ENCODE measurements at places on chromosomes 2 and 18.

DNA sequence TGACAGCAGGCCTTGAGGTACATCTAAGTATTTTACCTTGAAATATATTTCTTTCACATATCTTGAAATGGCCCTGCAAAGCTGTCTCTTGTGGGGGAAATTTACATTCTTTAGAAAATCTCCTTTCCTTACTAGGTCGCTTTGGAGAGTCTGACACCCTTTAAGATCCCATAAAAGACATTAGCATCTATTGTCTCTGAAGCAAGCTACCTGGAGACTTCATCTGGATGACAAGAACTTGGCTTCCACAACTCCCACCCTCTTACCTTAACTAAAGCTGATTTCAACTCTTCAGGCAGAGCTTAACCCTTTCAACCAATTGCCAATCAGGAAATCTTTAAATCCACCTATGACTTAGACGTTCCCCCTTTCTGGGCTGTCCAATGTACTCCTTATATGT is 219.3 kb downstream of the PIEZO2 start:
- DNase-seq = no peak

- no peak for DNase-seq
Measured at GRCh38 chr2:6564326-6564725, 301.4 kb downstream of the CMPK2 start.

GRCh38 chr2:227117852-227118251 is 46.2 kb downstream of the COL4A4 start:
- no peak for DNase-seq

DNA sequence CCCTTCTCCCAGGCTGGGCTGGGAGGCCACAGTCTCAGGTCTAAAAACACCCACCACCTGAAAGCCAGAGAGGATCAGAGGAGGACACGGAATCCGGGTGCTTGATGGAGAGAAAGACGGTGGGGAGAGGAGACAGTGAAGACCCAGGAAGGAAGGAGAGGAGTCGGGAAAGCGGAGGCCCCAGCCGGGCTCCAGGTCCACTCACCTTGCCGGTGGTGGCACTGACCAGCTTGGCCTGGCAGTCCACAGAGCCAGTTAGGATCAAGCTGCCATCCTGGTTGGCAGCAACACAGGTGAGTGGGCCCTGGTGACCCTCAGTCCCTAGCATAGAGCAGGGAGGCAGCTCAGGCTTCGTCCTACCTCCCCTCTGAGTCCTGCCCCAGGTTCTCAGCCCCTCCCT is 4.3 kb downstream of the AAMP start:
- no peak for DNase-seq

GRCh38 chr2:1694371-1695271 is 49.7 kb downstream of the PXDN start:
- DNase-seq = no peak

GRCh38 chr18:78790511-78790910 is 189.1 kb upstream of the SALL3 start:
- no peak for DNase-seq

- no peak for DNase-seq
Measured at GRCh38 chr2:19119326-19120001, 239.0 kb downstream of the OSR1 start.

DNA sequence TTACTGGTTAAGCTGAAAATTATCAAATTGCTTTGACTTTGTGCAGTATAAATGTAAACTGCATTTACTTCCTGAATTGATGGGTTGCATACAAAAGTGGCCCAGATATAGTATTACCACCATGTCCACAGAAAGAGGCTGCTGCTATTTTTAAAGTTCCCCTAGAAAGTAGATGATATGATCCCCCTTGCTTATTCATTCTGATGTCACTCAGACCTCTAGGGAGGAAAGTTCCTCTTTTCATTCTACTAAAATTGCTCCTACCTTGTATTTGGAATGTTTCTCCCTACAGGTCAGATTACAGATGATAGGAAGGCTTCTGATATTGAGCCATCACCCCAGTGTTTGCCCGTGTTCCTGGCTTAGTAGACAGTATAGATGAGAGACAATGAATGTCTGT is 247.6 kb upstream of the TNP1 start:
- no peak for DNase-seq

DNA sequence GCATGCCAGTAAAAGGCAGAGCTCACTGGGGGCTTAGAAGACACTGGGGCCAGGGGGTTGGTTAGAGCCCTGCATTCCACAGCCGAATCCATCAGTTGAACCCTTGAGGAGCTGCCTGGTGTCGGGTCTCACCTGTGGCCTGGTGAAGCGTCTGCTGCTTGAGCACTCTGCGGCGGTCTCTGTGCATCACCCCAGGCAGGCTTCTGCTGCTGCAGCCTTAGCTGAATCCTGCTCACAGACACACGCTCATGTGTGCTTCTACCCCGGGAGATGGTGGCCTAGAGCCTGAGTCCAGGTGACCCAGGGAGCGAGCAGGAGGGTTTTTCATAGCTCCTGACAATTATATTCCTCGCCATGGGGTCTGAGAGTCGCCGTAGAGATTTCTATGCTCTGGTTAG is 192.1 kb downstream of the MGAT5 start:
- no peak for DNase-seq

DNA sequence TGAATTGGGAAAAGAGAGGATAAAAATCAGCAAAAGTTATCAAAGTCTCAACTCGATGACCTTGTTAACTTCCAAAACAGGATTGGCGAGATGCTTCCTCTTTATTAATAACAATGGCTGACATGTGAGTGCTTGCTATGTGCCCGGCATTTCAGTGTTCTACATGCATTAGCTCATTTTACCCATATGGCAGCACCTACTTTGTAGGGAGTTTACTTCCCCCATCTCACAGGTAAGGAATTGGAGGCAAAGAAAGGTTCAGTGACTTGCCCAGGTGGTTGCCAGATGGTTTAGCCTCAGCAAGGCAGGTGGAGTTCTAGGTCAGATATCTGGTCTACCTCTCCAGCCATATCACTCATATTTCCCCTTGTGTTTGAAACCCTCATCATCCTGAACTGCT is 12.4 kb downstream of the TFCP2L1 start:
- no peak for DNase-seq

- DNase-seq = no peak
Measured at GRCh38 chr2:141704541-141704940, 426.3 kb downstream of the LRP1B start.

DNA sequence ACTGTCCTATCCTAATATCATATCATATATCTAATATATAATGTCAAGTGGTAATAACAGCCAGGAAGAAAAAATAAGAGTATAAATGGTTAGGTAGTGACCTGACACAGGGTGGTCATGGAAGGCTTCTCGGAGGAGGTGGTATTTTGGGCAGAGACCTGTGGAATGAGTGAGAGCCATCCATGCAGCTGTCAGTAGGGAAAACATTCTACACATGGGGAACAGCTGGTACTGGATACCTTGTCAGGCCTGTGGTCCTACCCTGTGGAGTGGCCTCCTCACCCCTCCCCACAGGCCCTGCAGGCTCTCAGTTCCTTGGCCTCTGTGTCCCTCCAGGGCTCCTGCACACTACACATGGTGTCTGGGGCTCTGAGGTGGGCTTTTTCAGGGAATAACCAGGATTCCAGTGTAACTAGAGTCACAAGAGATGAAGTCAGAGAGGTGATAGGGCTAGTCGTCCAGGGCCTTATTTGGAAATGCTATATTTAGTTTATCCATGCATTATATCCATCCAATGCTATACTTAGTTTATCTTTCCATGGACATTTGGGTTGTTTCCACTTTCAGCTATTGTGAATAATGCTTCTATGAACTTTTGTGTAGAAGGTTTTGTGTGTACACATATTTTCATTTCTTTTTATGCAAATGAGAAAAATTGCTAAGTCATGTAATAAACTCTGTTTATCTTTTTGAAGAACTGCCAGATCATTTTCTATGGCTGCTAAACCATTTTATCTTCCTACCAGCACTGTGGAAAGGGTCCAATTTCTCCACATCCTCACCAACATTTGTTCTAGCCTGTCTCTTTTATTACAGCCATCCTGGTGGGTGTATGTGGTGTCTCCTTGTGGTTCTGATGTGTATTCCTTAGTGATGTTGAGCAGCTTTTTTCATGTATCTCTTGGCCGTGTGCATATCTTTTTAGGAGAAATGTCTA is 75.6 kb downstream of the TPGS2 start:
- no peak for DNase-seq

- no peak for DNase-seq
Measured at GRCh38 chr2:19851116-19851695, 50.6 kb downstream of the TTC32 start.

DNA sequence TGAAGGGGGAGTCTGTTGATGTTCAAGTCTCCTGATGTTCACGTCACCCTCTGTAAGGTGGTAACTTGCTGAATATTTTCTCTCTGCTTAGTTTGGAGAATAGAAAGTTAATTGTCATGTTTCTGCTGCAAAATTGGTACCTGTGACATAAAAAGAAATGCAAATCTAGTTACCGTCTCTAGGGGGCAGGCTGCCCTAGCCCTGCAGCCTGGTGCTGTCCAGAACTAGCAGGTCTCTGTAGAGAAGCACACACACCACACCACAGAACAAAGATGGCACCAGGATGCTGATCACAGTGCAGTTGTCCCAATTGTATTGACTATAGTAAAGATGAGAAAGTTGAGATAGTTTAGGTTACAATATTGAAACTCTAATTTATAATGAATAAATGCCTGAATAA is 47.0 kb downstream of the SLC9A4 start:
- no peak for DNase-seq

DNA sequence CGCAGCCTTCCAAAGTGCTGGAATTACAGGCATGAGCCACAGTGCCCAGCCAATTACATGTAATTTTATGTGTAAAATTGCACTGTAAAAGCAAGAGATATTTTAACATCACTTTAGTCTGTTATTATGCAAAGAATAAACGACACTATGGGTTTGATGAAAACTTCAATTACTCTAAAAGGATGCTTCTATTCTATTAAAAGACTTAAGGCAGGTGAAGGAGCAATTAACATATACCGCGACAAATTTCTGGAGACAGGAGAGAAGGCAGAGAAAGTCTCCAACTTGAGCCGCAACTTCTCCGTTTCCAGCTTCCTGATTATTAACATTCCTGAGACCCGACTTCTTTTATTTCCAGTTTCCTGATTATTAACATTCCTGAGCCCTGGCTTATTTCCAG is 53.7 kb downstream of the FAM210A start:
- DNase-seq = no peak

DNA sequence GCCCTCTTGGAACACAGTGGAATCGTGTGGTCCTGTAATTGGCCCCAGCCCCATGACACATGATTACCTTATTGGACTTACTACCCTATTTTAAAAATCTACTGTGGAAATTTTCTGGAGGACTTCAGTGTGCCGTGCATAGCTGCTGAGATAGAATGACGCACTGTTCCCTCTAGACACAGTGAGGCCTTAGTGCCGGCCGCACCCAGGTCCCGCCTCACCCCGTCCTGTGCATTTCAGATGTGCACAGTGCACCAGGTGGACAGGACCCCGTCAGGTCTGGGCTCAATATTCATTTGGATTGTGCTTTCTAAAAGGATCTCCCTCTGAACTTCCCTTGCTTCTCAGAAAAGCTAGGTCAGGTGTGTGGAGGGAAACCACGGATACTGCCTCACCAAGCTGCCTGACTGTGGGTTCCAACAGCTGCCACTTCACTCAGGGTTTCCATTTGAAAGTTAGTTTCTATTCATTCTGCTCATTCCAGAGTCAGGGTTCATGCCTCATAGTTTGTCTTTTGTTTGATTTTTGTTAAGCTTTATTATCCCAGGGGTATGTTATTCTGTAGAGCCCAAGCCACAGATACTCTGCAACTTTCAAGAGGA is 155.8 kb downstream of the PTGR3 start:
- DNase-seq = no peak

GRCh38 chr2:197268786-197269584 is 41.6 kb downstream of the ANKRD44 start:
- DNase-seq = no peak

- DNase-seq = no peak
Measured at GRCh38 chr2:33437297-33437696, 39.2 kb upstream of the RASGRP3 start.

GRCh38 chr2:38549851-38550250 is 52.9 kb downstream of the HNRNPLL start:
- no peak for DNase-seq

GRCh38 chr2:191933307-191934105 is 86.6 kb upstream of the CAVIN2 start:
- DNase-seq = no peak

DNA sequence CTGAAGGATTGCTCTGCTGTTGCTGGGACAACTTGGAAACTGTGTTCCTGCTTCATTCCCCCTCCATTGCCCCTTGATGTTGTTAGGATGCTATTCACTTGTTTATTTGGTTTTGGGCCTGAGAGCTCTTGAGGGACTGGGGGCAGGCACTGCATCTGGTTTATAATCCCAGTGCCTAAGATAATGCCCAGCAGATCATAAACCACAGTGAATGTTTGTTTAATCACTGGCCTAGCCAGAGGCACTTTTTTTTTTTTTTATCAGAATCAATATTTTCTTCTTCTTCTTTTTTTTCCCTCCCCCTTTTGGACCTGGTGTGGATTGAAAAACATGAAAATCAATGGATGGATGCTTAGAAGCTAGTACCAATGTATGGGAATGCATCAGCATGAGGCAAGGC is 38.1 kb downstream of the KCNS3 start:
- DNase-seq = no peak

DNA sequence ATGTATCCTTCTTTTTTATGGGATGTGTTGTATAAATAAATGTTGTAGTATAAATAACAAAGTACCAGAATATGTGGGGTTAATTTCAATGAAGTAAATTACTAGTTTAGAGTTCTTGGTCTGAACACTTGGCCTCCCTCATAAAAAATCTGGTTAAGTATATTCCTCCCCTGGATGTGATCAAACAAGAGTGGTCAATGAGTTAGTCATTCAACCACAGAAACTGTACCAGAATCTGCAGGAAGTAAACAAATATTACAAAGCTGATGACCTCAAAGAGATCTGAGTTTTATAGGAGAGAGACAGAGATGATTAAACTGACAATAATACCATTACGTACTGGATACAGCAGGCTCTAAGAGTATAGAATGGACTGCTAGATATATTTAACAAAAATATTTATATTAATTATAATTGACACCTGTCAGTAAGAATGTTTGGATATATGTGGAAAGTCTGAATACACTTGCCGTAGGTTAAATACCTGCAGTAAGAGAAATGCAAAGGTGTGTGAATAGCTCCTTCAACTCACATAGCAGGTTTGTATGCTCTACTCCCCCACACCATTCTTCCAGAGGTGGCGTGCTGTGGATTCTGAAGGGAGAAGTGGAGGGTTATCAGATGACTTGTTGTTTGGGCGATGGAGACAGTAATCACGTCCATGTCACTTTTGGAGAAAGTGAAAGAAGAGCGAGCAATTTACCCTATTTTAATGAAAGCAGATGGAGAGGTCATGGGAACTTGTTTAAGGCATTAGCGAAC is 108.3 kb upstream of the LRATD1 start:
- no peak for DNase-seq

GRCh38 chr2:37000318-37000717 is 34.0 kb upstream of the STRN start:
- DNase-seq = no peak

DNA sequence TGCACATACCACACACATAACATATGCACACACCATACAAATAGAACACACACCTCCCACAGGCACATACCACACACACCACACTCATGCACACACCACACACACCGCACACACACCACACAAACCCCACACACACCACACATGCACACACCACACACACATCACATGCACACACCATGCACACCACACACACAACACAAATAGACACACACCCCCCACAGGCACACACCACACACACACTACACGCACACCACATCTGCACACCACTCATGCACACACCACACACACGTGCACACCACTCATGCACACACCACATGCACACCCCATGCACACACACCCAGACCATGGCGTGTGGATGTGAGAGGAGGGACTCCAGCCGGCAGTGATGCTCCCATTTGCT is 161.7 kb upstream of the TPO start:
- no peak for DNase-seq

- DNase-seq = no peak
Measured at GRCh38 chr18:8771930-8772329, 66.6 kb downstream of the MTCL1 start.

Measured in activated CD4-positive, alpha-beta T cell treated with anti-CD3 and anti-CD28 coated beads for 1 hour (primary cell).